ENCODE measurements at places on chromosomes 12 and 14.

GRCh38 chr12:45415393-45415817 is 199.5 kb downstream of the ANO6 start:
- DNase-seq, result no peak

DNA sequence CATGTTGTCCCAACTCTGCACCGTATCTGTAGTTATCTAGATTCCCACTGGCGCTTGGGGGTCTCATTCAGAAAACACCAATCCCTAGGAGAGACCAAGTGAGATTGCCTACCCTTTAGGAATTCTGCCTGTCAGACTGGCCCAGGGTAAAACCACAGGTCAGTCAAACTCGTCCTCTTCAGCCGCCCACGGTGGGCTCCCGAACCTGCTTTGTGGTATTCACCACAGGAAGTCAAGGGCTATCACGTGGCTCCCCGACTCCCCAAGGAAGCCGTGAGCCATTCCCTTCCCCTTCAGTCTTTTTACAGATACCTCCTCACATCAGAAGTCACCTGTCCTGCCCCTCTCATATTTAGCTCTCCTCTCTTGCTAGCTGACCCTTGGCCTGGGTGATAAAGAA is 159.9 kb downstream of the EGLN3 start:
- no peak for DNase-seq

DNA sequence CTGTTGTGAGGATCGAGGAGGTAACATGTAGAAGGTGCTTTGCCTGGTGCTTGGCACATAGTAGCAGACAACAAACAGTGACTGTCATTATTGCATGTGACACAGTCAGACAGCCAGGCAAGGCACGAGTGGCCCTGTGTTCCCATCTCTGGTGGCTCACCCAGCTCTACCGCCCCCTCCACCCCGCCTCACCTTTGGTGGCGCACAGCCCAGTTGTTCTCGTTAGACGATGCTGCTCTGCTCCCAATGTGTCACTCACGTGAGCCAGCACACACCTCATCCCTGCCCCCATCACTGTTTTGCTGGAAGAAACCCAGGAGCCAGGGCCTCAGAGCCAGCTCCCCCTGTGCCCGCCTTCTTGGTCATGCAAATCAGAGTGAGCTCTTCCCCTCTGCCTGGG is 113.3 kb downstream of the CALM1 start:
- no peak for DNase-seq

DNA sequence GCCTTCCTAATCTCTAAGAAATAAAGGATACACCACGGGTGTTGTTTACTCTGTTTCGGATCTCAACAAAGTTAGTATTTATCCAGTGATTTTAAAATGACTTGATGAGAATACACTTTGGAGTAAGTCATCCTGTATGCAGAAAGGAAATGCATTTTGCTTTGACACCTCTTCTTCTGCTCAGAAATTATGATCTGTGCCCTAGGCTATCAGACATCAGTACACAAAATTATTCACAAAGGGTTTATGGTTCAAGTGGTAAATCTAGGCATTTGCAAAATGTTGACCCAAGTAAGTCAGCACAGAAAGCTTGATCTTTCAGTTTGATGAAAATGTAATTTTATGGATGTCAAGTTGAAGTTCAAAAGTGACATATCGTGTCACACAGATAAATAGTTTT is 248.5 kb downstream of the ATP23 start:
- no peak for DNase-seq

DNA sequence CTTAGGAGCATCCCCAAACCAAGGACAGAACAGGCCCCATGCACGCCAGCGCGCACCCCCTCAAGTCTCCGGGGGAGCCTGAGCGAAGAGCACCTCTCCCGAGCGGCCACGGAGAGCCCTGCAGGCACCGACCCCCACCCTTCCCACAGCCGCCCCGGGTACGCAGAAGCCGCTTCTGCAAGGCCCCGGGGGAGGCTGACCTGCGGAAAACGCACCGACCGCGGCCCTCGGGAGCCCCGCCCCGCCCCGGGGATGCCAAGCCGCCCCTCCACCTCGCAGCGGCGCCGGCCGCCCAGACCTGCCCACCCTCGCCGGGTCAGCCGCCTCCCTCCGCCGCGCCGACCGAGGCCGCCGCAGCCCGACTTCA is 385 bp downstream of the CAPRIN2 start:
- no peak for DNase-seq

DNA sequence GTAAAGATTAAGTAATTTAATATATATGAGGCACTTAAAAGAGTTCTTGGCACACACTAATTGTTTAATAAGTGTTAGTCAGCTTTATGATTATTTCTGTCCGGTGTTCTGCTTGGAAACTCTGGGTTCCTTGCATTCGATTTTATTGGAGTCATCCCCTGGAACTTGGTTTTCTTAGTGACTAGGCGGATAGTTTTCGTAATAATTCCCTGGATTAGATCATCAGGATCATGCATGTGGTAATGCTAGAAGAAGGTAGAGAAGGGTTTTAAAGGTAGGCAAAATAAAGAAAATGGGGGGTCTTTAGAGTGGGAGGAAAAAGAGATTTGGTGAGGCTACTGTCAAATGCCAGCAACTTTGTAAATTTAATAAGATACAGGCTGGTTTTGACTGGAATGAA is 88.4 kb downstream of the MYF5 start:
- no peak for DNase-seq

- DNase-seq, result no peak
These were observed 226.4 kb downstream of the ANO2 start for GRCh38 chr12:5718680-5719079.

DNA sequence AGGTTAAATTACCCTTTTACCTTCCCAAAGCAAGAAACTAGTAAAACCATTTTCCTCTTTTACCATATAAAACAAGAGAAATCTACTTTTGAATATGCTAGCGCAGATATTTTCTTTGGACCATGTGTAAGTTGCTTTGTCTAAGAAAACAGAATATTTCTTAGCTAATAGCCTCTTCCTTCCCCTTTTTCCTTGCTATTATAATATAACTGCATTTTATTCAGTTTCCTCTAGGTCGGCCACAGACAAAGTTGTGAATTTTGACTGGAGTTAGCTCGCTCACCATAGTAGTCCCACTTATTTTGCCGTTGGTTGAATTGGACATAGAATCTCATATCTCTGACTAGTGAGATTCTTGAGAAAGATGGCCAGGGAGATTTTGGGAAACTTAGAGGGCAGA is 115.6 kb downstream of the PLEKHA5 start:
- DNase-seq, result no peak

DNA sequence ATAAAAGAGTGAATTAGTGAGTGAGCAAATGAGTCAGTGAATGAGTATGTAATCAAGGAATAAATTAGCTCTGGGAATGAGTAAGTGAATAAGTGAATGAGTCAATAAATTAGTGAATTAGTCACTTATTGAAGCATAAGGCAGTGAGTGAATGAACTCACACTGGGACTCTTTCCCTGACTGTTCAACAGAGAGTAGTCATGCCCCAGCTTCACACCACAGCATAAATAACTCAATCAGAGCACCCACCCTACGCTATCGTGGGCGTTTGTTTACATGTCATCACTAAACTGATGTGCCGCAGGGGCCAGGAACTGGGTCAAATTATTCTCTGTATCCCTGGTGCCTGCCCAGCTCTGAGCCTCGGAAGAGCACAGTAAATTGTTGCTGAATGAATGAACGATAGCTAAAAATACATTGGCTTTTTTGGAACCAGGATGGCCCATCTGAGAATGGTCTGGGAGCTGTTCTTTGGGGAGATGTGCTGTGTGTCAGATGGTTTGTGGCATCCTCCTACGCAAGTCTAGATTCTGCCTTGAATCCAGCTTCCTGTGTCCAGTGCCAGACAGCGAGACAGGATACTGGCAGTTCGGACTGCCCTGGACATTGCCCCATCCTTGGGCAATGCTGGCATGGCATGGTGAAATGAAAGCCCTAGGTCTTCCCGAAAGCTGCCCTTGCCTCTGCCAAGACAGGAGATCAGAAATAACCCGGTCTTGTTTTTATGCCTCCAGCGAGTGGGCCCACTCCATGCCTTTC is 98.0 kb upstream of the RTL1 start:
- no peak for DNase-seq

DNA sequence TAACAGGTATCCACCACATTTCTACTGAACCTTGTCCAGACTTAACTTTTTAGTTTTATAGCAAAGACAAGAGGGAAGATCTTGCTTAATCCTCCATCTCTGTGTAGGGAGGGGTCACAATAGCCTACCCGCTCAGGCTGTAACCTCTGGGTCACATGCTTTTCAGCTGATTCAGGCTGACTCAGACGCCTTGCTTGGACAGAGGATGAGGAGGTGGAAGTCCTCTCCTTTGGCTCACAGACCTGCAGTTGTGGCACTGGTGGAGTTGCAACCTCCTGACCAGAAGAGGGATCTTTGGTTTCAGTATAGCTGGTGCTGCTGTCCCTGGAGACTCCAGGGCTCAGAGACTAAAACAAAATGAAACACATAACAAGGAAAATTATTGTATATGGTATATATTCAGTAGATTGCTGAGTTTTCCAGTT is 16.2 kb downstream of the ACIN1 start:
- DNase-seq, result no peak

All from right forelimb (tissue), 1 donor.